Activated CD8-positive, alpha-beta memory T cell treated with anti-CD3 and anti-CD28 coated beads, Interleukin-2, amount 50 U/mL, for 4 hours (primary cell): ENCODE measurements at places on chromosomes 6 and 20.

- no peak for DNase-seq
These were observed 244.2 kb downstream of the CBLN4 start for GRCh38 chr20:55761100-55761499.

GRCh38 chr6:143522039-143522600, 10.6 kb upstream of the FUCA2 start:
- no peak for DNase-seq

DNA sequence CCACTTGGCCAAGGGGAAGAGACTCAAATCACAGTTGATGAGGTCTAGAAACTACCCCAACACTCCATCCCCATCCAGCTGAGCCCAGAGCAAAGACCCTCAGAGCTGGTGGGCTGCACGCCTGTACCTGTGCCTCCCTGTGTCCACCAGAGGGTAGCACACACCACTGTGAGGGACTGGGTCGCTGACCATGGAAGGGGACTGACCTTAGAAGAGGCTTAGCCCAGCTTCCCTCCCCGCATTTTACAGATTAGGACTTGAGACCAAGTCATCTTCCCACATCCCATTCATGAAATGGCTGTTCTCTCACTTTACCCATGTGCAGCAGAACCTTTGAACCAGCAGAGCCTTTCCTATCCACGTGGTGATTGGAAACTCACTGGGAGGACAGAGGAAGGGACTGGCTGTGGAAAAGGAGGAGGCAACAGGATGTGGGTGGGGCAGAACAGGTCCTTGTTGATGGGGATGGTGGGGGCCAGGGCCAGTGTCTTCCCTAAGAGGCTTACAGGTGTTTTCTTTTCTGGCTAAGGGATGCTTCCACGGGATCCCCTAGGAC, 44.3 kb downstream of the CPXM1 start:
- no peak for DNase-seq

- DNase-seq = no peak
These were observed 308.7 kb downstream of the PKHD1 start for GRCh38 chr6:51778666-51779065.

- no peak for DNase-seq
These were observed 32.1 kb downstream of the SMLR1 start for GRCh38 chr6:130859161-130859867.

GRCh38 chr6:68834551-68834950, 199.5 kb downstream of the ADGRB3 start:
- DNase-seq = no peak

GRCh38 chr6:34578445-34579262, 22.5 kb upstream of the SPDEF start:
- DNase-seq = no peak

- DNase-seq = no peak
These were observed 91.9 kb downstream of the CD164 start for GRCh38 chr6:109290143-109290931.

DNA sequence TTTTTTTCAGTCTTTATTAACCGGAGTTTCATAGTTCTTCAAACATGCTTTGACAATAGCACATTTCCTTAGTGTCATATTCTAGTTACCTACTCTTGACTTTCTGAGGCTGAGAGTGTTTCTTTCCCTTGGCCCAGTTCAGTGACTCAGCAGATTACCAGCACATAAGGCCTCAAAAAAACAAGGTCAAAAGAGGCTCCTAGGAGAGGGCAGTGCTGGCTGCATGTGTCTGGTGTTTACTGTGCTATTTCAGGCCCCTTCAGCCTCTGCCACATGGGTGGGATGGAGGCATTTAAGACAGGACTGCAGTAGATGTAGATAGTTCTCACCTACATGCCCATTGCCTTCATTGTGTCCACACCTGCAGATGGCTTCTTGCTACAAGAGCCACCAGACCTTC, 198.2 kb upstream of the SSTR4 start:
- DNase-seq = no peak

GRCh38 chr6:79777713-79778579, 146.8 kb downstream of the SH3BGRL2 start:
- peak; percentile 87 for DNase-seq

DNA sequence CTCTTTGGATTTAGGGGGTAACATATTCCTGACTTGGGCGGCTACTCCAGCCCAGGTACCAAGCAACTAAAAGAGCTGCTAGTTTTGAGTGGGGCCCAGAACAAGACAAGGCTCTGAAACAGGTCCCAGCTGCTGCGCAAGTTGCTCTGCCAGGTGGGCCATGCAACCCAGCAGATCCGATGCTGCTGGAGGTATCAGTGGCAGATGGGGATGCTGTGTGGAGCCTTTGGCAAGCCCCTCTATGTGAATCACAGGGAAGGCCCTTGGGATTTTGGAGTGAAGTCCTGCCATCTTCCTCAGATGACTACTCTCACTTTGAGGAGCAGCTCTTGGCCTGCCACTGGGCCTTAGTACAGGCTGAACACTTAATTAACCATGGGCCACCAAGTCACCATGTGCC, 43.7 kb upstream of the VSX1 start:
- no peak for DNase-seq

DNA sequence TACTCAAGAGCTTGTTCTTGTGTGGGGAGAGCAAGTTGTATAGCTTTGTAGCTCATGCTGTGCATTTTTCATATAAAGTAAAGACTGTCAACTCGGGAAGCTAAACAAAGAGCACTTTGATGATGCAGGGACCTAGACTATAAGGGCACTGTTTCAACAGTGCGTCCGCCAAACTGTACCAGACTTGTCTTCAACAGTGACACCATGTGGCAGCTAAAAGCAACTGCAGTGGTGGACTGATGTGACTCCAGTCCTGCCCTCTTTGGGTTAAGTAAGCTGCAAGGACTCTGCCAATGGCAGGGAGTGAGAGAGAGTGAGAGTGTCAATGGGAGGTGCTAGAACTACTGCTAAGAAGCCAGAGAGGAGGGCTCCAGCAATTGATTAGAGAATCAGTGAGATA, 48.1 kb upstream of the MC3R start:
- DNase-seq = no peak

DNA sequence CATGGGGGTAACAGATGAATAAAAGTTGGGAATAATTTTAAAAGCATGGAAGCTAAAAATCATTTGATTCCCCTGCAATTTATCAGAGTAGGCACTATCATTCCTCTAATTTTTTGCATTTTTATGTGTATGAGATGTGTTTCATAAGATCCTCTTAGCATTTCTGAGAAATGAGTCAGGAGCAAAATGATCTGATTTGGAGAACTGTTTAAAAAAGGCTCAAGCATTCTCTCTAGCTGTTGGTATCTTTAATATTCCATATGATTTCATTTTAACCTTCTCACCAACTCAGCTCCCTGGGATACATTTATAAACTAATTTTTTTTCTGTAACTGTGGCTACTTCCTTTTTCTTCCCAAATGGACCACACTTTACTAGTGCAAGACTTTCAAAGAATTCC, 60.9 kb downstream of the MCHR2 start:
- DNase-seq = no peak

GRCh38 chr20:52160049-52160570, 31.5 kb downstream of the ZFP64 start:
- no peak for DNase-seq

GRCh38 chr20:32523613-32524213, 61.4 kb downstream of the NOL4L start:
- no peak for DNase-seq

- DNase-seq = no peak
These were observed 104.9 kb downstream of the OGFRL1 start for GRCh38 chr6:71393471-71393870.

- no peak for DNase-seq
These were observed 260.3 kb downstream of the LRFN2 start for GRCh38 chr6:40326714-40327421.

GRCh38 chr6:56655249-56655648, 12.6 kb upstream of the DST start:
- no peak for DNase-seq
